ENCODE measurements at places on chromosomes 12 and 14. TPM values are rescaled to one million over a fixed set of nuclear protein-coding genes. Genes with fewer than 3 reads are reported as not detected.

YY1 gene
- 53.1 TPM for total RNA-seq

IL22 gene
- not detected for total RNA-seq

CCDC196 gene
- not detected for total RNA-seq

PIWIL1 gene
- total RNA-seq: not detected

KRT83 gene
- total RNA-seq: not detected
